ENCODE measurements at places on chromosomes 7 and 10.

DNA sequence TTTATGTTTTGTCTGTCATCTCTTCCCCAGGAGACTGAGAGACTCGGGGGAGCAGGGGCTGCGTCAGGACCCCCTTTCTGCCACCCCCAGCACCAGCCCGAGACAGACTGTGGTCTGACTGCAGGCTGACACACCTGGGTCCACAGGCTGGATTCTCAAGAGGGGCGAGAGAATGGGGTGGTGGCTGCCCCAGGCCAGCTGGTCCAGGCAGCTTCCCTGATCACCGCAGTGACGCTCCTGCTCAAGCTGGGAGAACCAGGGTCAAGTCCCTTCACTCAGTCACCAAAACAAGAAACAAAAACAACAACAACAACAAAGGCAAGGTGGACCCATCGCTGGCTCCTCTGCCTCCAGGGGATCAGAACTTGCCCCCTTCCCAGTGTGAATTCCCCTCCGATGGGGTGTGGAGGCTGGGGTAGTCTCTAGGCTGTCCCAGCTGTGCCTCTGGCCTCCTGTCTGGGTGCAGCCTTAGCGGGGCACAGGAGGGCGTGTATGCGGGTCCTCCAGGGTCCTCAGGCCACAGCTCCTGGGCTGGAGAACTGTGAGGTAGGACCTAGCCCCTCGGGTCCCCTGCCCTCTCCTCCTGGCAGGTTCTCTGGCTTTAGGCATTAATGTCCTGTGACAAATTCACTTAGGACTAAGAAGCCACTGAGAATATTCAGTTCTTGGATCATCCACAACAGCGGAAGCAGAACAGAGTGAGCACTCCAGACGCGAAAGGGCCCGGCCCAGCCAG lies 40.6 kb downstream of the PRKAG2 start:
- no peak for DNase-seq

DNA sequence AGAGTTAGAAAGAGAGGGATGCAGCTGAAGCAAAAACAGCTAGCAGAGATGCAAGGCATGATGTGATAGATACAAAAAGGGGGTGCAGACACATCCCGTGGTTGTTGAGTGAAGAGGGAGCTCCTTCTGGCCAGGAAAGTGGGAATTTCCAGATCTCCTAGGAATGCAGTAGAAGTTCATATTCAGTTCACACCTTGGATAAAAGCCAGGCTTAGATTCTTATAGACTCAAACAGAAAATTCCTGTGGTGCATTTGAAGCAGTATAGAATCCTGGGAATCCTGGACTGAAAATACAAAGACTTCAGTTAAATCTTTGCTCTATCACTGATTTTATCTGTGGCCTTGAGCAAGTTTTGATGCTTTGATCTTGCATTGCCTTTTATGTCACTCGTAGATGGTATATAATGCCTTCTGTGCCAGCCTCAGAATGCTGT lies 33.9 kb downstream of the SGPL1 start:
- DNase-seq: no peak

DNA sequence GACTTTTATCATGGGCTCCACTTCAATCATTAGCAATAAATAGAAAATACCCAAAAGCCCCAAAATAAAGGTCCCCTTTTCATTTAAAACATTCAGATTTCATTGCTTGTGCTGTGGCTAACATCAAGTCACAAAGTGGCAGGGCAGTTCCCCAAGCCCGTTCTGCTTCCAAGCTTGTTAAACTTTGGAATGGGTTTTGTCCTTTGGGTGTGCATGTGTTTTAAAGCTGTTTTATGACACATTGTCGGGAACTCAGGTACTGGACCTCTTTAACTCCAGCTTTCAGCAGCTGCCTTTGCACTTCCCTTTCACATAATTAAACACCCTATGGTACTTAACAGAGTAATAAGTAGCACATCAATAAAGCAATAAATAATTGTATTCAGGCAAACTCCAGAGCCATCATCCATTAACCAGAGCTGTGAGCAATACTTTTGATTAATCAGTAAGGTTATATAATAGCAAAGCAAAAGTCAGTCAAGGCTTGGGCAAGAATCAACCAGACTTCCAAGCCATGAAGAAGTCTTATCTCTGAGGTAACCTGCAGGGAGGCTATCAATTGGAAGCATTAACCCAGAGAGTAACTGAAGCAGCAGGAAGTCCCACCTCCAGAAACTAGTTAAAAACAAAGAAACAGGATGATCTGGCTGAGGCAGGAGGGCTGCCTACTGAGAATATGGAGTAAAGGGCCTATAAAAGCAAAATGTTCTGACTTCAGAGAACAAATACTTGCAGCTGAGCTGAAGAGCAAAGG lies 56.1 kb upstream of the ARID5B start:
- DNase-seq: no peak

DNA sequence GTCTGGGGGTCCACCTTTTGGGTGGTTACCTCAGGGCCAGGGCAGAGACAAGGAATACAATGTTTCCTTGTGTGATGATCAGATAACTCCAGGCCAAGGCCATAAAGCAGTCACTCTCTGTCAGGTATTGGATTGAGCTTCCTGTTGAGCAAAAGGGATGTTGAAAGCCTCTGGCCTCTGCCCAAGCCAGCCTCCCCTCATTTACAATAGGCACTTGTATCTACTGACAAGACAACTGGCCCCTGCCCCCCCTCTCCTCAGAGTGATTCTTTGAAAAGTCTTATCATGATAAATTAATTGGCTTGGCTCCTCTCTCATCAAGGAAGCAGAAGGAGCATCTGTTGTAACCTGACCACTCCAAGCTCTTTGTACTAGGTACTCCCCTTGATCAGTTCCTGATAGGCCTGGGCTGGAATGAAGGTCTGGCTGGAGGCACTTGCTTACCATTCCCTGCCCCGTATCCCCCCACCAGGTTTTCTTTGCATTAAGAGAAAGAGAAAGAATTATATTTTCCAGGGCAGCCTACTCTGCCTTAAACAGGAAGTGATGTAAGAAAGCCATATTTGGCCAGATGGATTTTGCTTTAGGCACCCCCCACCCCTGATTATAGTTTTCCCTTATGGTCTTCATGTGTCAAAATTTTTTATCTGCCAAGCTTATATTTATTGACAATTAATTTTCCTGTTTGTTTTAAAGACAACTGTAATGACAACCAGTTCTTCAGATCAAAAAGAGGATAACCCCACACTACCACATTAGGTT lies 42.1 kb upstream of the HPS1 start:
- DNase-seq: no peak

- DNase-seq: no peak
These were observed 90.4 kb upstream of the IGFBP3 start for GRCh38 chr7:46011501-46011900.

DNA sequence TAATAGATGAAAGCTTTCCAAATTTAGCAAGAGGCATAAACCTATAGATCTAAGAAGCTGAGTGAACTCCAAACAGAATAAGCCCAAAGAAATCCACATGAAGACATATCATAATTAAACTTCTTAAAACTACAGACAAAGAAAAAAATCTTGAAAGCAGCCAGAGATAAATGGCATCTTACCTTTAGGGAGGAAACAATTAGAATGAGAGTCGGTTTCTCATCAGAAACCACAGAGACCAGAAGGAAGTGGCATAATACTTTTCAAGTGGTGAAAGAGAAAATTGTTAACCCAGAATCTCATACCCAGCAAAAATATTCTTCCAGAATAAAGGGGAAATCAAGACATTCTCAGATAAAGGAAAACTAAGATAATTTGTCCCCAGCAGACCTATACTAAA lies 98.9 kb upstream of the NANOS1 start:
- DNase-seq: no peak

DNA sequence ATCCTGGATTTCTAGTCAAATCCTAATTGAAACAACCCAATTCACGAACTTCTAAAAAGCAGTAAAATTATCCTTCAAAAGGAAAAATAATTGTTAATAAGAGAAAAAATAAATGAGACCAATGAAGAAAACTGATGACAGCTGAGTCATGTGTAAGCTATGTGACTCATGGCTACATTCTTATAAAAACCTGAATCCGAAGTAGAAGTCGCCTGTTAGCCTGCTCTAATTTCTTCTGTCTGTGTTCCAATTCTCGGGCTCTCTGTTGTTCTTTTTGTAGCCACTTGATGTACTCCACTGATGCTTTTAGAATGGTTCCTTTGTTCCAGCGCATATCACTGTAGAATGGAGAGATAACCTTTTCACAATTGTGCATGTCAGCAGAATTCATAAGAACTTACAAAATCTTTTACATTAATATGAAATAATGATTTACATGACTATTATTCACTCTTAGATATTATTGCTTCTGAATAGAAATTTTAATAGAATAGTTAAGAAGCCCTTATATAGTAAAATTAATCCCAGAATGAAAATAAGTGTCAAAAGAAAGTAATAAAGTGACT lies 88.8 kb downstream of the TFEC start:
- DNase-seq: no peak

GRCh38 chr7:98420966-98421612 lies 20.2 kb upstream of the BAIAP2L1 start:
- DNase-seq: peak; percentile 65

- DNase-seq: no peak
These were observed 98.5 kb upstream of the ZMIZ1 start for GRCh38 chr10:78970261-78970660.

- no peak for DNase-seq
These were observed 19.8 kb downstream of the TSPAN14 start for GRCh38 chr10:80473692-80474596.

- no peak for DNase-seq
These were observed 80.5 kb downstream of the ABI1 start for GRCh38 chr10:26780106-26780792.

GRCh38 chr10:30207485-30208052 lies 141.5 kb downstream of the MTPAP start:
- no peak for DNase-seq

GRCh38 chr10:114239994-114240345 lies 916 bp downstream of the VWA2 start:
- DNase-seq: no peak

- DNase-seq: no peak
These were observed 43.0 kb downstream of the ANK3 start for GRCh38 chr10:60346661-60347060.

DNA sequence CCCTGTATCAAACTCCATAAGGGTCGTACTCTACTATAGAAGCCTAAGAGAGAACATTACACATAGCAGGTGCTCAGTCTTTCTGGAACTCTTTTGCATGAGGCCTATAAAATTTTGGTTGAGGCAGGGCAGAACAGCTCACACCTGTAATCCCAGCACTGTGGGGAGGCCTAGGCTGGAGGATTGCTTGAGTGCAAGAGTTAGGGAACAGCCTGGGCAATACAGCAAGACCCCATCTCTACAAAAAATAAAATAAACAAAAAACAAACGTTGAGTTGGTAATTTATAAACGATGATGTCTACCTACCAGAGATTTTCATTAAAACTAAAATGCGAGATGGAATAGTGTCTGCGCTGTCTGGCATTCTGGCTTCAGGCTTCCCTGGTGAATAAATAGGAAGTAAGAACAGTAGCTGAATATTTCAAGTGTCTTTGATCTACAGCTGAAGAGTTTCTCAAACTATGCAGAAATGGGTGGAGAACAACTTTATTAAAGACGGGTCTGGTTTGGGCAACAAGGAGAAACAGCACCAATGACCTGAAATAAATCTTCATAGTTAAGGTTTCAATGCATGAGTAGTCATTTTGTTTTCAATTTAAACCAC lies 774 bp downstream of the PON2 start:
- no peak for DNase-seq

DNA sequence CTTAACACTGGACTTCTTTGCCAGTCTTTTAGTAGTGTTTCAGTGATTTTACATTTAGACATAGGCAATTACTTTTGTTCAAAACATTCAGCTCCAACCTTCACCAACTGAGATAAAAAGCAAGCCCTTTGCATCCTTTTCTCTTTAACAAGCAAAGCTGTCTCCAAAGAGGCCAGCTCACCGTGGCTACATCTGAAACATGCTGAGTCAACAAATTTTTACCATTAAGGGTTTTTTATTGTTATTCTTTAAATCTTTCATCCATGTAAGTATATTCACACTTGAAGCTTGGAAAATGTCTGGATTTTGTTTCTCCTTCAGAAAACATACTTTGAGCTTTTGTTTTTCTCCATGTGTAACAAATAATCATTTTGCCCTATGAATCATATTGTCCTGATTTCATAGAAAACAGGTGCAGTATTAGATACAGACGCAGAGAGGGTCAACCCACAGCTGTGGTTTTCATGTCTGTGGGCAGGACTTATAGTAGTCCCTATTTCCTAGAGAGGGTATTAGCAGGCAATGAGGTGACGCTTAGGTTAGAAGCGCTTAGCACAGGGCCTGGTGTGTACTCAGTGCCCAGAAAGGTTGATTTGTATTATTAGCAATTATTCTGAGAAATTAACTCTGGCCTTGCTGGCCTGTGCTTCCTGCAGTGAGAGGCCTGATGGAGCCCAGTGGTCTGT lies 99.5 kb downstream of the MKI67 start:
- no peak for DNase-seq

- no peak for DNase-seq
These were observed 115.9 kb upstream of the ARID5B start for GRCh38 chr10:61785473-61786105.

- DNase-seq: no peak
These were observed 75.3 kb downstream of the ZNF92 start for GRCh38 chr7:65448816-65449504.

- DNase-seq: peak; percentile 28
These were observed 737 bp downstream of the ZMIZ1 start for GRCh38 chr10:79069325-79070080.

- DNase-seq: peak; percentile 100
These were observed 532 bp upstream of the CCM2 start for GRCh38 chr7:44999245-45000092.

DNA sequence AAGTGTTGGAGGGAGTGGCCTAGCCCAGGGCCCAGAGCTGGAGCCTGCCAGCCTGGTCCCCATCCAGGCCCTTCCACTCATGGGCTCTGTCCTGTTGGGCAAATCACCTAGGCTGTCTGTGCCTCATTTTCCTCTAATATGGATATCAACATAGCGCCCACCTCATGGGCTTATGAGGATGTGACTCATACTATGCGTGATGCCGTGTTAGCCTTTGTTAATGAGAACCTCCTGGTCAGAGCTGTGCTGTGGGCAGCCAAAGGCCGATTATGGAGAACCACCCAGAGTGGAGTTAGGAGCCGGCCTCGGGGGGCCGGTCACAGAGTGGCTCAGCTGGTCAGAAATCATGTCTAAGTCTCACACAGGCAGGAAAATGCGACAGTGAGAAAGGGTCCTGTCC lies 306.4 kb downstream of the PAXIP1 start:
- DNase-seq: no peak

GRCh38 chr10:124172181-124172916 lies 79.0 kb upstream of the CHST15 start:
- no peak for DNase-seq

- no peak for DNase-seq
These were observed 4.1 kb downstream of the TSPAN14 start for GRCh38 chr10:80458263-80458625.

DNA sequence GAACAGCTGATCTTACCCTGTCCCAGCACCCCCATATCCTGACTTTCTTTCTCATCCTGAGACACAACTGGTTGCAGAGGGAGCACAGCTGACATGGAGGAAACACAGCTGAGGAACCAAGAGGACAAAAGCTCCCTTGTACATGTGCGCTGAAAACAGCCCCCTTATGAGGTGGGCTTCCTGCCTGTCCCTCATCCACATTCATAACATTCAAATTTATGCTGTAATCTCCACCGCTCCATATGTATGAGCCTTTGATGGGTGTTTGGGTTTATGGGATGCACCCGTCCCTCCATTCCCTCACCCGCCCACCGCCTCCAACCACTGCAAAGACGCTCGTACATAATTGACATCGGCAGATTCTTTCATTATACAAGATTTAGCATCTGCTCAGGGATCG lies 49.6 kb upstream of the BTRC start:
- no peak for DNase-seq

GRCh38 chr10:97109547-97109946 lies 76.2 kb downstream of the SLIT1 start:
- no peak for DNase-seq

GRCh38 chr10:74460812-74461211 lies 309.8 kb downstream of the ADK start:
- DNase-seq: no peak
